ENCODE measurements at places on chromosomes 2 and 18.
A peak's percentile ranks its signal among the peaks of the same experiment; 100 is the strongest.

DNA sequence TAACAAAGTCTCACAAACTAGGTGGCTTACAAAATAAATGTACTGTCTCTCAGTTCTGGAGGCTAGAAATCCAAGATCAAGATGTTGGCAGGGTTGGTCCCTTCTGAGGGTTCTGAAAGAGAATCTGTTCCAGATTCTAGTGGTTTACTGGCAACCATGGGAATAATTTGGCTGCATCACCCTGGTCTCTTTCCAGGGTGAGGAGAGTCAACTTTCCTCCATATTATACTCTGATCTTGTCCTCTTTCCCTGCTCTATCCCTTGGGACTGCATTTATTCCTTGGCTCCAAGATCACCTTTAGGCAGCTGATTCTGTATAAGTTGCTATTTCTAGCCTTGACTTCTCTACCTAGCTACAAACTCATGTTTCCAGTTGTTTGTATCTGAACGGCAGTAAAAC is 35.2 kb downstream of the SLC40A1 start:
- DNase-seq: peak; percentile 12

DNA sequence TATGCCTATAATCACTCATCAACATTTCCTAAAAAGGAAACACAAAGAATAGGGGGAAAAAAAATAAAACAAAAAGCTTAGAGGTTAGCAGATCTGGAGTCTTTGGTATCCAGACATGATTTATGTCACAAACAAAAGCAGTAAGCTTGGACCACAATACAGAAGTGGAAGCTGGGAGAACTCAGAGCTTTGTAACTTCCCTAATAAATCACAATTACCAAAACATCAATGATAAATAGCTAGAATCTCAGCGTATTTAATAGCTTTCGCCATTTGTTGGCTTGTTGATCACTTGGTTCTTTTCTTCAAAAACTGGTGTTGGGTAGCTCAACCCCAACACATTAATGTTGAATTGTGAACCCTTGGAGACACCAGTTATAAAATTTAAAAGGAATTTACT is 392.5 kb downstream of the IRS1 start:
- no peak for DNase-seq

DNA sequence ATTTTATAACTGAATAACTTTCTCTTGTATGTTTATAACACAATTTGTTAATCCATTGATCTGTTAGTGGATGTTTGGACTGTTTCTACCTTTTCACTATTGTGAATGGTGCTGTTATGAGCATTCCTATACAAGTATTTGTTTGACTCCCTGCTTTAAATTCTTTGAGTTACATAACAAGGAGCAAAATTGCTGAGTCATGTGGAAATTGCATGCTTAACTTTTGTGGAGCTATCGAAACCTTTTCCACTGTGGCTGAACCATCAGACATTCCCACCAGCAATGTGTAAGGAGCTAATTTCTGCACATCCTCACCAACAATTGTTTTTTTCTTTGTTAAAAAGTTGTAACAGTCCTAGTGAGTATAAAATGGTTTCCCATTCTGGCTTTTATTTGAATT is 415.5 kb downstream of the CBLN2 start:
- DNase-seq: no peak

GRCh38 chr2:120794716-120795115 is 59.0 kb downstream of the GLI2 start:
- peak; percentile 78 for DNase-seq

GRCh38 chr2:199903111-199903510 is 8.0 kb upstream of the C2orf69 start:
- DNase-seq: no peak

DNA sequence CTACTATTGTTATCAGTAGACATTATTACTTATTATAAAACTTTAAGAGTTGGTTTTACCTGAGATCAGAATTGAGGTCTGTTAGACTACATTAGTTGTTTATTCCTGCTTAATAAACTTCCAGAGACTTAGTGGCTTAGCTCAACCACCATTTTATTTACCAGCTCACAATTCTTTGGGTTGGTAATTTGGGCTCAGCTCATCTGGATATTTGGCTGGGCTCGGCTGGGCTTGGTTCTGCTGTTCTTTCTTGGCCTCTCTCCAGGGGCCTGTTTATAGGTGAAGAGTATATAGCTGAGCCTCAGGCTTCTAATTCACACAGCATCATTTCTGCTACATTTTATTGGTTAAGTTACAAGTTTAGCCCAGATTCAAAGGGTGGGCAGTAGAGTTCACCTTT is 67.9 kb downstream of the CCDC138 start:
- no peak for DNase-seq

- DNase-seq: peak; percentile 6
Measured at GRCh38 chr2:136917411-136917881, 152.1 kb downstream of the THSD7B start.

DNA sequence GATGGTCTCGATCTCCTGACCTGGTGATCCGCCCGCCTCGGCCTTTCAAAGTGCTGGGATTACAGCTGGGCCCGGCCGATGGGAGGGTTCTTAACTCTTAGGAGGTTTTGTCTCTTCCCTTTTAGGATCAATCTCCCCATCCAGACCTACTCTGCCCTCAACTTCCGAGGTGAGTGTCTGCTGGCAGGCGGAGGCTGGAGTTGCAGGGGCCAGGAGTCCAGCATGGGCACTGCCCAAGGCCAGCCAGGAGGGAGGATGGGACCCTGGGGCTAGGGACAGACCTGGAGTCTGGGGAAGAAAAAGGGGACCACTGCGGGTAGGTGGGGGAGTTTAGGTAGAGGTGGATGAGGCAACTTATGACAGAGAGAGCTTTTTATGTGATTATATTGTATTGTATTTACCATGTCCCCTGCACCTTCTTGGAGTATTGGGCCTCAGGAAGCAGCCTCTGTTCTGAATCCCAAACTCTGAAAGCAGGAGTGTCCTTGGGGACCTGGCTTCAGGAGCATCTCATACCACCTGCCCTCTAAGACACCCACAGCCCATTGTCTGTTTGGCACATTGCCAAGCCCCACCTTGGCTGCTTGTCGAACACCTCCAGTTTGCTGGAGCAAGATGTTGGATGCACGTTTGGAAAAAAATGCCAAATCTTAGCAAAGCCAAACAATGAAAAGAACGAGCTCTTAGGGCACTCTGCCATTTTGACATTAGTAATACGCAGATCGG is 5.6 kb downstream of the DES start:
- DNase-seq: no peak

Measured in GM03348 (cell line).